Epithelial cell of umbilical artery (primary cell): ENCODE measurements at places on chromosomes 4 and X. TPM values are rescaled to one million over a fixed set of nuclear protein-coding genes. Genes with fewer than 3 reads are reported as not detected.

ANK2 gene
- total RNA-seq = 0.65 and 1.7 TPM in 2 replicates

SMARCA1 gene
- total RNA-seq = 26.6 and 31.2 TPM in 2 replicates

NWD2 gene
- total RNA-seq = not detected in 2 replicates

SPIN4 gene
- total RNA-seq = 1.9 and 3.8 TPM in 2 replicates

SPCS3 gene
- 129 and 132 TPM in 2 replicates for total RNA-seq

PCSK1N gene
- total RNA-seq = under 0.01 TPM in 1 of 2 replicates, not detected in the other

SLC10A4 gene
- total RNA-seq = under 0.01 and 0.30 TPM in 2 replicates

TEX13C gene
- not detected in 2 replicates for total RNA-seq

CT45A5 gene
- not detected in 2 replicates for total RNA-seq

WWC2 gene
- 19.5 and 26.1 TPM in 2 replicates for total RNA-seq

NAA15 gene
- 40.6 and 41.6 TPM in 2 replicates for total RNA-seq

MAGEB17 gene
- not detected in 2 replicates for total RNA-seq

RHOXF2B gene
- not detected in 2 replicates for total RNA-seq

YIPF7 gene
- not detected in 2 replicates for total RNA-seq

RGN gene
- total RNA-seq = under 0.01 and 0.61 TPM in 2 replicates

BEND2 gene
- not detected in 2 replicates for total RNA-seq

PDE5A gene
- 5.3 and 5.8 TPM in 2 replicates for total RNA-seq

CACNA1F gene
- not detected in 2 replicates for total RNA-seq

STK32B gene
- 9.4 and 18.1 TPM in 2 replicates for total RNA-seq

CENPVL2 gene
- total RNA-seq = not detected in 2 replicates

ZFP42 gene
- not detected in 2 replicates for total RNA-seq

VBP1 gene
- 88.7 and 104 TPM in 2 replicates for total RNA-seq

VEGFC gene
- 18.4 and 26.0 TPM in 2 replicates for total RNA-seq

ALB gene
- not detected in 2 replicates for total RNA-seq

XG gene
- total RNA-seq = 1.3 and 10.8 TPM in 2 replicates

KIT gene
- total RNA-seq = 24.0 and 36.8 TPM in 2 replicates

SPIN2A gene
- not detected in 2 replicates for total RNA-seq

TMEM192 gene
- total RNA-seq = 4.9 and 13.8 TPM in 2 replicates

IDH3G gene
- 41.9 and 43.8 TPM in 2 replicates for total RNA-seq

C4orf36 gene
- 0.30 and 0.32 TPM in 2 replicates for total RNA-seq

ASB11 gene
- not detected in 2 replicates for total RNA-seq

PCDH18 gene
- 4.0 and 9.7 TPM in 2 replicates for total RNA-seq

TBC1D9 gene
- total RNA-seq = 35.7 and 40.1 TPM in 2 replicates

LNX1 gene
- total RNA-seq = 3.2 and 3.9 TPM in 2 replicates

VGLL1 gene
- total RNA-seq = not detected in 2 replicates

TMSB15A gene
- total RNA-seq = 4.1 and 15.9 TPM in 2 replicates

MAGEB2 gene
- total RNA-seq = not detected in 2 replicates

TMEM154 gene
- total RNA-seq = 4.5 and 7.8 TPM in 2 replicates

HDX gene
- 4.2 and 10.3 TPM in 2 replicates for total RNA-seq

ZIC3 gene
- total RNA-seq = not detected in 2 replicates

NEXMIF gene
- total RNA-seq = not detected in 2 replicates

XK gene
- total RNA-seq = under 0.01 TPM in 1 of 2 replicates, not detected in the other

LUZP4 gene
- not detected in 2 replicates for total RNA-seq

REELD1 gene
- not detected in 2 replicates for total RNA-seq

DMRTC1B gene
- total RNA-seq = not detected in 2 replicates

KLF8 gene
- total RNA-seq = under 0.01 TPM in 1 of 2 replicates, not detected in the other

SYTL4 gene
- total RNA-seq = 20.4 and 33.1 TPM in 2 replicates

UGT2B10 gene
- not detected in 2 replicates for total RNA-seq

NUDT11 gene
- total RNA-seq = 5.6 and 11.0 TPM in 2 replicates

HOPX gene
- 32.8 and 33.9 TPM in 2 replicates for total RNA-seq

MAGEC3 gene
- total RNA-seq = not detected in 2 replicates

VSIG1 gene
- total RNA-seq = 0.46 and 0.97 TPM in 2 replicates

SLC6A14 gene
- not detected in 2 replicates for total RNA-seq

HERC6 gene
- total RNA-seq = 8.4 and 57.9 TPM in 2 replicates
